ENCODE measurements at places on chromosomes 5 and 9.

- DNase-seq = no peak
Measured at GRCh38 chr9:4559261-4560182, 69.3 kb downstream of the SLC1A1 start.

GRCh38 chr9:74765481-74765971 lies 122.2 kb downstream of the TRPM6 start:
- no peak for DNase-seq

DNA sequence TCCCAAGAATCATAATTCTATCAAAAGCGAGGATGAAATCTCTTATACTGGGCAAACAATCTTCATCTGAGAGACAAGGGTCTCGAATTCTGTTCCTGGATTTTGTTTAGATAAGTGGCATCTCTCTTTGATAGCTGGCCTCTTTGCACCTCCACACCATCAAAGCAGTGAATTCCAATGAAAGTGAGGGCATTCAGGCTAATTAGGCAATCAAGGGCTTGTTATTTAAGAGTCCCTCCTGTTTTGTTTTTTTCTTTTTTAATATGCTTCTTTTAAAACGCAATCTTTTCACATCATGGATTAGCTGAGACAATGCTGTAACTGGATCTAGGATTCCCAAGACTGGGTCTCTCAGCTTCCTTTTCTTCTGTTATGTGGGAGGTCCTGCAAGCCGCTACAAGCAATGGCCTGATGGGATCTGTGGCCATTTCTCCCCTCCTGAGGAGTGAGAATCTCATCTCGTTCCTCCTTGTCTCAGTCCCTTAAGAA lies 67.9 kb downstream of the TNC start:
- DNase-seq = no peak

DNA sequence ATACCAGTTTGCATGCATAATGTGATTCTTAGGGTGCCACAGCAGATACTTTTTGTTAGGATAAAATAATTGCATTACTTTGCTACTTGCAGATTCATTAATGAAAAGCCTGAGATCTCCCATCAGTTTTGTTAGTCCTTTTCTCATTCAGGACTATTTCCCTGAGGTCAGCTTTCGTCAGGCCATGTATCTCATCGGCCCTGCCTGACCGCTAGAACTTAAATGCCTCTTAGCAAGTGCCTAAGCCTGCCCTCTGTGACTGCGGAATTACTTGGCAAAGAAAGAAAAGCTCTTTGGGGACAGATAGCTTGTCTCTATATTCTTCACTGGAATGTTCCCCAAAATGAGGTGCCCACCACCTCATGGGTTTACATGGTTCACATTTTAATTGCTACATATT lies 147.8 kb downstream of the KCTD16 start:
- no peak for DNase-seq

GRCh38 chr9:114737118-114737517 lies 55.1 kb upstream of the TEX48 start:
- DNase-seq = peak; percentile 26

DNA sequence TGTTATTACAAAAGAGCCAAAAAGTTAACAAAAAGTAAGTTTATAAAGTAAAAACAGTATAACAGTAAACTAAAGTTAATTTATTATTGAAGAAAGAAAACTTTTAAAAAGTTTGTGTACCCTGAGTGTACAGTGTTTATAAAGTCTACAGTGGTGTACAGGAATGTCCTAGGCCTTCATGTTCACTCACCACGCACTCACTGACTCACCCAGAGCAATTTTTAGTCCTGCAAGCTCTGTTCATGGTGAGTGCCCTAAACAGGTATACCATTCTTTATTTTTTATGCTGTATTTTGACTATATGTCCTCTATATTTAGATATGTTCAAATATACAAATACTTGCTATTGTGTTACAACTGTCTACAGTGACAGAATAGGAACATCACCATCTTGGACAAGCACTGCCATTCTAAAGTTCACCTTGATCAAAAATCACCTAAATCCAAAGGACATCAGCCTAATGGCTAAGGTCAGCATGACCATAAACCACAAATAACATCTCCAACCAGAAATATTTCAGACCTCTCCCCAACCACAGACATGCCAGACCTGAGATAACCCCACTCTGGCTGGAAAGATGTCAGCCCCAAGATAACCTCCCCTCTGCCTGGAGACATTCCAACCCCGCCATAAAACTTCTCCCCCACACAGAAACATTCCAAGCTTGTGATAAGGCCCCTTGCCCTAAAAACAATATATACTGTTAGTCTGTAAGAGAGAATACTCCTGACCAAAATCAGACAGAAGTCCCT lies 56.1 kb downstream of the AGXT2 start:
- DNase-seq = no peak

- no peak for DNase-seq
Measured at GRCh38 chr9:69455311-69455710, 130.3 kb downstream of the ENTREP1 start.

- no peak for DNase-seq
Measured at GRCh38 chr5:8473827-8474568, 605.0 kb downstream of the MTRR start.

DNA sequence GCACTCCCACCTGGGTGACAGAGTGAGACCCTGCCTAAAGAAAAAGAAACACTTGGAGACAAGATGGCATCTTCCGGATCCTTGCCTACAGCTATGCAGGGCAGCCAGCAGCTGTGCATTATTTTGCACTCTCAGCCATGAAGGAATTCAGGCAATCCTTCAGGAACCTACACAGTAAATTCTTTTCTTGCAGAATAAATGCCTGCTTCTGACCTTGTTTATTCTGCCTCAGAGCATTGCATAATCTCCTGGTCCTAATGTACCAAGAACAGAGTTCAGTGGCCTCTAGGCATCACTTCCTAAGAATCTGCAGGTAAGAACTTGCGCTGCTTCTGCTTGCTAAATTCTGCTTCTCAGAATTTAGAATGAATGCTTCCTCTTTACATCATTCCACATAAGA lies 16.8 kb downstream of the GLDC start:
- no peak for DNase-seq

- no peak for DNase-seq
Measured at GRCh38 chr5:59533730-59534108, 359.8 kb downstream of the PDE4D start.

DNA sequence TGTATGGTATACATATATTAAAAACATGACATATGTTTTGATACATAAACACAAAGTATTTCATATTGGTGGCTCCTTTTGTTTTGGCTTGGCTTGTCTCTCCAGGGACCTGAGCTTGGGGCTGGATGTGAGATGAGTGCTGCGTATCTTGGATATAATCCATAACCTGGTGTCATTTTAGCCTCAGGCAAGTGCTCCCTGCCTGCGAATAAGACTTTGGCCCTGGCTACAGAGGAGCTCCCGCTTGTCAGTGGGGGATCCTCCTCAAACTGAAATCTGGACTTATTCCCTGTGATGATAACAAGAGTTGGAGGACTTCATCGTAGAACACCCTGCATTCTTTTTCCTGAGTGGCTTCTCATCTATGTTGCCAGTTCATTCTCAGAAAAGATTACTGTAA lies 341.7 kb upstream of the CLINT1 start:
- no peak for DNase-seq

- no peak for DNase-seq
Measured at GRCh38 chr5:122351416-122352157, 39.5 kb downstream of the SNCAIP start.

DNA sequence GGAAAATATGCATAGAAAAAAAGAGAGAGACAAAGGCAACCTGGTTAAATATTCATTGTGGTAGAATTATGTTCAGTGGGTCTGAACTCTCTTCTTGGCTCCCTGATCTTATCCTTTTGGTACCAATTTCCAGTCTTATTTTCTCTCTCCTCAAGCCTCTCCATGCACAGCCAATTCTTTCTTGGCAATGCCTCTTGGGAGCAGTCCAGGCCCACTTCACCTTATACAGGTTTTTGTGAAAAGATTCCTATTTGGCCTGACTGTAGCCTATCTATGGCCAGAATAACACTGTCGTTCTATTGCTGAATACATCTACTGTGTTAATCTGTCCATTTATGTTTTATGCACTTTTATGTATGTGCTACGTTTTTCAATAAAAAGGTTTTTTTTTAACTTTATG lies 2.7 kb downstream of the ELOVL7 start:
- no peak for DNase-seq

- DNase-seq = no peak
Measured at GRCh38 chr5:60545551-60545950, 154.4 kb downstream of the DEPDC1B start.

- no peak for DNase-seq
Measured at GRCh38 chr5:143569213-143569701, 165.8 kb upstream of the NR3C1 start.

- DNase-seq = no peak
Measured at GRCh38 chr5:176601901-176602482, 8.0 kb downstream of the GPRIN1 start.

DNA sequence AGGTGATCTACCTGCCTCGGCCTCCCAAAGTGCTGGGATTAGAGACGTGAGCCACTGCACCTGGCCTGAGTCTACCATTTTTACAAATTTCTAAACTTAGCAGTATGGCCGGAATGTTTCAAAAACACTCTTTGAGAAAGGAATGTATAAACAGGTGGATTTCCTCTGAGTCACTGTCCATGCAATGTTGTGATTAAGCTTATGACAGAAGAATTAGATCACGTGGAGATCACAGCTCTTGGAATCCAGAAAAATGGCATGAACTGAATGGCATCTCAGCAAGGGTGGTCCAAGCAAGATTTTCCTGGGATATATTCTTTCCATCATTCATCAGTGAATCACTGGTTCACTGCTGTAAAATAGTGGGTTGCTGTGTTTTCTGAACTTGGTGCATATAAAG lies 865.0 kb downstream of the PTPRD start:
- DNase-seq = no peak

DNA sequence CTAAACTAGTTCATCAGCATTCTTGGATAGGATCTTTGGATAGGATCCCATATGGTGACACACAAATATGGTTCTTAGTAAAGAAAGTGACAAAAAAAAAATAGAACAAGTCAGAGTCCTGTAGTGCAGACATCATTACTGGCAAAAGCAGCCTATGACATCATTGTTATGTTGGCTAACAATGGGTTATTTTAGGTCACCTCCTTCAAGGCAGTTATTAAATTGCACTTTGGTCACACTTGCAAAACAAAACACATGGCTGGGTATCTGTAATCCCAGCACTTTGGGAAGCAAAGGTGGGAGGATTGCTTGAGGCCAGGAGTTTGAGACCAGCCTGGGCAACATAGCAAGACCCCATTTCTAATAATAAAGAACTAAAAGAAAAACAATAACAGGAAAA lies 185.9 kb downstream of the KIAA0825 start:
- DNase-seq = no peak

Measured in stimulated activated CD4-positive, alpha-beta T cell treated with anti-CD3 and anti-CD28 coated beads, Interleukin-12 subunit alpha, Interleukin-12 subunit beta, amount 100 ng/mL, for 4 hours (primary cell).